Renal pelvis (tissue), 12 donors: ENCODE measurements at places on chromosomes 16 and 17. TPM values are rescaled to one million over a fixed set of nuclear protein-coding genes. Genes with fewer than 3 reads are reported as not detected.

HEATR9 gene
- 0.16 TPM for polyA plus RNA-seq

GP1BA gene
- polyA plus RNA-seq: 2.7 TPM

TBC1D3I gene
- polyA plus RNA-seq: 1.7 TPM

DNA sequence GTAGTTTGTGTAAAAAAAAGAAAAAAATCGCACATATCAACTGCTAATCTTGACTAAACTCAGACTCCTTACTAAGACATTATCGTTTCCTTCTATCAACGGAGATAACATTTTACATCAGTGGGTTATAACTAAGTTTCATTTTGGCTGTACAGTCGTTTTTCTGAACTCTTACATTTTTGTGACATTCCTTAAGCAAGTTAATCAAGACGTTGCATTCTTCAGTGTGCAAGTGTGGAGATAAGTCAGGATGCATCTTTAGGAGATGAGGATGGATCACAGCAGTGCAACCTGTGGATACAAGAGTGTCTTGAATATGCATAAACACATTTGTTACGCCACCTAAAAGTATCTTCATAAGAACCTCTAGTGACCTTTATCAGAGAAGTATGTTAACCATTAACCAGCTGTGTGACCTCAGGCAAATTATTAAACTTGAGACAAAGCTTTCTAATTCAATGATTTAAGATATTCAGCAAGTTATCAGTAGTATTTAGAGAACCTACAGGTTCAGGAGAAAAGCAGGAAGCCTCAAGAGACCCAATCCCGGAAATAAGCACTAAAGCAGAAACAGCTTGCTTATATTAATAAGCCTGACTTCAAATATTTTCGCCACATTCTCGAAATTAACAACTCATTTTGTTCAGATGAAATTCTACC, 9.4 kb downstream of the CMC2 start:
- no peak for DNase-seq

DNA sequence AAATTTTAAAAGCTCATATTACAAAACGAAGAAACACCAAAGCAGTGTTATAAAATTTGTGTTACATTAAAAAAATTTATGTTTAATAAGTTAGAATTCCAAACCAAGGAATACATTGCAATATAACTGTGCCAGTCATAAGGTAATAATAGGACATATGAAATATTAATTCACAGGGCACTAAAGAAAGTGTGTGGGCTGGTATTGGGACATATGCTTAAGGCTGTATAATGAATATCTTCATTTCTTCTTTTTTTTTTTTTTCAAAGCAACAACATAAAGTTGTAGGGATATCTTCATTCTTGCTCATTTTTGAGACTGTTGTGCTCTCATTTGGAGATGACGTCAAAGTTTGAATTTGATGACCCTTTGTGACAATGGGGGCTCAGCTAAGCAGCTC, 17.5 kb upstream of the FBXO47 start:
- no peak for DNase-seq

GRCh38 chr17:4163951-4164350, 21.0 kb downstream of the CYB5D2 start:
- DNase-seq: no peak
